Effector CD8-positive, alpha-beta T cell (primary cell): ENCODE measurements at places on chromosomes 13 and 19.

DNA sequence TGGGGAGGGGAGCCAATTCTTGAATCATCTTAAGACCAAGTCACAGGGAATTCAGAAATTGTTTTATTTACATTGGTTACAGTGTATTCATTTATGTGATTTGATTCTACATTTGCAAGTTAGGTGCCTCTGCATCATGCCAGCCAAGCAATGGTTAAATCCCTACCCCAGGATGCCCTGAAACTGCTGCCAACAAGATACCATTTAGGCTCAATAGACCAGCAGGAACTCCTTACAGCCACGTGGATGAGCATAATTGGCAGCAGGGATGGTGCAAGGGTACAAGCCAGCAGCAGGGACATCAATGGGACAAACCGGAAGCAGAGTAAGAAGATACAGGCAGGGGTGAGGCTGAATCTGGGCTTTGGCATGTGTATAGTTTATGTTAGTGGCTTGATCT, 72.4 kb upstream of the NBEA start:
- no peak for DNase-seq

DNA sequence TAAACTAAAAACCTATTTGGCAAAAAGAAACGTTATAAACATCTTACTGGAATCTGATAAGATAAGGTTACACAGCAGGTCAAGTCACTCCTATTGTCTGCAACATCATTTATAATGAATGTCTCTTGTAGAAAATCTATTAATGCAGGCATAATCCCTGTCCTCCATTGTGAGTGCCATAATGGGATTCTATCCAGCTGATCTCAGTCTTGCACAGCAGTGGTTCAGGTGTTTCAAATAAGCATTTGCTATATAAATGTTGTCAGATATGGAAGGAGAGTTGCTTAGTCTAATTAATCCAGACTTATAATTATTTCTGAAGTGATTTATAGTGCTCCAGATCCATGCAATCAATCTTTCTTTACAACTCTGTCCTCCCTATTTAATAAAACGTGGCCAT, 186.5 kb upstream of the ATXN8OS start:
- DNase-seq: no peak

DNA sequence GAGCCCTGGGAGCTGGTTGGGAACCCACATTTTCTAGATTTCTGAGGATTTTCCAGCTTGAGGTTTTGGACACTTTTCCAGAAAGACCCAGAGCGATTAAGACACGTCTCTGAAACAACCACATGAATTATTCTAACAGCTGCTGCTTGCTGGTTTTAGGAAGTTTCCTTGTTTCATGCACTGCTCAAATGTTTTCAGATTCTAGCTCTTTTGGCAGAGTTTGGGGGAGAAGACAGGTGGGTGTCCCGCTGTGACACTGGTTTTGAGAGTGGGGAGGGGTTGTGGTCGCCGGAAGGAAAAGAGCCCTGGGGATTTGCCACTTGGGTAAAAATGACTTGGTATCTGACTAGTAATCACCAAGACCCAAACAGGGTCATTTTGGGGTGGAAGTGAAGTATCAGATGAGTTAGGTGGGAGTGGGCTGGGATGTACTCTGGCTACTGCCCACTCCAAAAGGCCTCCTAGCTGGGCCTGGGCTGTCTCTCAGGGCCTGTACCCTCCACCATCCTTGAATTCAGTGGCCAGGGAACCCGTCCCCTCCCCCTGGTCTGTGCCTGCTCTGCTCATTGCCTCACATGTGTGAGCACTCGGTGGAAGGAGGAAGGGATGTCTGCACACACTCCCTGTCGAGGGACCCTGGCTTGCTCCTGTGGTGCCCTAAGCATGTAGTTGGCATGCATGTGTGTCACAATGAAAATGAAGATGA, 13.2 kb downstream of the GATAD2A start:
- no peak for DNase-seq

- no peak for DNase-seq
Measured at GRCh38 chr13:43785261-43785649, 1.5 kb downstream of the ENOX1 start.

DNA sequence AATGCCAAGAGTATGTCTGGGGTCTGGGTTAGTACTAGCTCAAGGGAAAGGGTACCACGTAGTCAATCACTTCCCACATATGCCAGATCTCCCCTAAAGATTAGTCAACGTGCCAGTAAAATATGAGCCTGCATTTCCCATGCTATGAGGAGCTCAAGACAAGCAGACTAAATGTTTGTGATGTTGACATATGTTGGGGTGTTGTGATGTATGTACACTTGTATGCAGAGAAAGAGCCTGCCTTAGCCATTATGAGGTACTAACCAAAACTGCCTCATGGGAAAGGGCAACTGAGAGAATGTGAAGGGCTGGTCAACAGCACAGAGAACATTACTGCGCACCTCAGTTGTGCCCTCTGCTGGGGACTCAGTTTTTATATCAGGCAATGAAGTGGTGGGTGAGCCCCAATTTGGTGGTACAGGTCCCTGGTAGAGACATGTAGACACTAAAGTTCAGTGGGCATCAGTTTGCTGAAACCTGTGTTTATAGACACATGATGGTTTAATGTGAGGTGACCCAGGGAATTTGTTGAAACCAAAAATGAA, 287.0 kb downstream of the DCT start:
- DNase-seq: no peak

- no peak for DNase-seq
Measured at GRCh38 chr13:73336773-73337172, 278.0 kb downstream of the KLF5 start.

DNA sequence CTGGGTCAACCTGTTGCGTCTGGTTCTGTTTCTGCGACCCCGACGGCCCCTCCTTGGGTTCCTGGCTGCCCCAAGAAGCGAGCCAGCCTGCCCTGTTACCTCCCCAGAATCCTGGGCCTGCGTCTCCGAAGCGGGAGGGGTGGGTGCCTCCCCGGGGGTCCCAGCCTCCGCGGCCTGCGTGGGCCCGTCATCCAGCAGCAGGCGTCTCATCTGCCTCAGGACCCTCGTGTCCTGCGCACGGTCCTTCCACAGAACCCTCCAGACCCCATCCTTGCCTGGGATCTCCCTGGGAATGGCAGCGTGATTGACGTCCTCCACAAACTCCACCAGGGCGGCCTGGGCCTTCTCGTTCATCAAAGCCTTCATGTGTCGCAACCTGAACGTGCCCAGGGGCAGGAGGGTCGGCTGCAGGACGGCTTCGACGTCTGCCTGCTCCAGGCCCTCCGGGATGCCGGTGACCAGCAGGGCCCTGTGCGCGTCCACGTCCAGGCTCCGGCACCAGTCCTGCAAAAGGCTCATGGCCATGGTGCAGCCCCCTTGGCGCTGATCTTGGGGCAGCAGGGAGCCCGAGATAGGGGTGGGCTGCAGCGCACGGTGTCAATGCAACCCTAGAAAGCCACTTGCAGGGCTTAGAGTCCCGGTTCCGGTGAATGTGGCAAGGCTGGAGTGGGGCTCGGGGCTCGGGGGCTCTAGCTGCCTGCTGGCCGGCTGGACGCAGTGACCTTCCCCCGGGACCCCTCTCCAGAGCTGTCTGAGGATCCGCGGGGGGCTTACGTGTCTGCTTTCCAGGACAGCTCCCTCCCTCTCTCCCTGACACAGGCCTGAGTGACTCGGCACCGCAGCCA, 504 bp downstream of the PNMA8B start:
- DNase-seq: no peak

DNA sequence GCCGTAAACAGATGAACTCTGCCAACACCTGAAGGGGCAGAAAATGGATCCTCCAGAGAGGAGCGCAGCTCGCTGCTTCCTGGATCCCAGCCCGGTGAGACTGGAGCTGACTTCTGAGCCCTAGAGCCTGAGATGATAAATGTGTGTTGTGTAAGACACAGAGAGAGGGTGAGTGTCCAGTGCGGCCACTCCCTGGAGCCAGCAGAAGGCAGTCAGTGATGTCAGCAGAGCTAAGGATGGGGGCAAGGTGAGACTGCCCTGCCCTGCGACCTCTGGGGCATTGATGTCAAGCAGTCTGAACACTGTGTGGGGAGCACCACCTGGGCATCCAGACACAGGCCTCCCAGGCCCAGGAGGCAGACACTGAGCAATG, 9.7 kb upstream of the SLC35E1 start:
- DNase-seq: no peak

- DNase-seq: no peak
Measured at GRCh38 chr19:17832443-17833208, 11.3 kb upstream of the INSL3 start.

DNA sequence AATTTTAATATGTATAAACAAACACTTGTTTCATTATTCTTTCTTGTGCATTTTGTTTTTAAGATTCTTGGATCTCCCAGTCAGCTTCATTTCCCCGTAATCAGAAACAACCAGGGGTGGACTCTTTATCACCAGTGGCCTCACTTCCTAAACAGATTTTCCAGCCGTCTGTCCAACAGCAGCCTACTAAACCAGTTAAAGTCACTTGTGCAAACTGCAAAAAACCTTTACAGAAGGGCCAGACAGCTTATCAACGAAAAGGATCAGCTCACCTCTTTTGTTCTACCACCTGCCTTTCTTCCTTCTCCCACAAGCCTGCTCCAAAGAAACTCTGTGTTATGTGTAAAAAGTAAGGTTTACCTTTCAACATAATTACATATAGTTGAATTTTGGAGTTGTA, 44.3 kb downstream of the ZMYM2 start:
- no peak for DNase-seq

GRCh38 chr13:46039411-46040182, 12.9 kb downstream of the ZC3H13 start:
- no peak for DNase-seq

DNA sequence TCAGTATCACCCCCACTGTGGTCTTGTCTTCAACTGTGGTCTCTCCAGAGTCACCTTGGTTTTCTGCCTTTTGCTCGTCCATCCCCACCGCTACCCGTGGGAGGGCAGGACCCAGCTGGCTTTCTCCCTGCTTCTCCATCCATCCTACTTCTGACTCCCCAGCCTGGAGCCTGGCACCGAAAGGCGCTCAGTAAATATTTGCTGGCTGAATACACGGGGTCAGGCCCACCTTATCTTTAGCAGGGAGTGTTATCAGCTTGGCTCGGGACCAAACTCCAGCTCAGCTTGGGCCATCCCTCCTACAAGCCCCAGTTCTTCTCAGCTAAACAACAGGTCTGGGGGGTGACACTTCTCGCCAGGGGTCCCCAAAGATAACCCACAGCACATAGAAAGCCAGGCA, 62.0 kb upstream of the KLF2 start:
- no peak for DNase-seq

GRCh38 chr13:65499256-65499655, 1730.9 kb downstream of the PCDH9 start:
- no peak for DNase-seq

GRCh38 chr13:78215458-78216108, 297.0 kb upstream of the EDNRB start:
- no peak for DNase-seq

DNA sequence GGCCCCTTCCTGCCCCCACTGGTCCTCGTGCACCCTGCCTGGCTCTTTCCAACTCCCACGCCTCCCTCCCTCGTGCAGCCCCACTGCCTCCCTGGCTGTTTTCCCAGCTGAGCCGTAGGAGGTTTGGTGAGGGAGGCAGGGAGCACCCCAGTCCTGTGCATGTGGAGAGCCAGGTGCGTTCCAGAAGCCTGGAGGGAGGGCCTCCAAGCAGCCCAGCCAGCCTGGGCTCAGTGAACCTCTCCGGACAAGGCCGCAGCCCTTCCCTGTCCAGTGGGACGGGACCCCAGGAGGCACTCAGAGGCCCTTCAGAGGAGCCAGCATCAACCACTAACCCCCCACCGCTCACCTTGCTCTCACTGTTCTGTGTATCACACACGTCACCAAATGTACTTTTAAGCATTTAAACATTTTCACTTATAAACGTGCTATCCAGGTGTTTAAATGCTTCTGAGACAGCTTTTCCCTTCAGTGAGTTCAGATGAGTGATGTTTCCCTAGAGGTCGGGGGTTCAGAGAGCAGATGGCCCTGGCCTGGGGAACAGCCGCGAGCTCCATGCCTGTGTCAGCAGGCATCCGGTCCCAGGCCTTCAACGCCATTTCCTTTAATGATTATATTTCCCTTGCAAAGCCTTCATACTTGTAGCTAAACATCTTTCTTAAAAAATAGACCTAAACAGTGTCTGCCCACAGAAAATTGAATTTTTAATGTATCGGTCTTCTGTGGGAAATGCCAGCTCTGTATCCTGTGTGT, 122.6 kb downstream of the ATP11A start:
- no peak for DNase-seq

DNA sequence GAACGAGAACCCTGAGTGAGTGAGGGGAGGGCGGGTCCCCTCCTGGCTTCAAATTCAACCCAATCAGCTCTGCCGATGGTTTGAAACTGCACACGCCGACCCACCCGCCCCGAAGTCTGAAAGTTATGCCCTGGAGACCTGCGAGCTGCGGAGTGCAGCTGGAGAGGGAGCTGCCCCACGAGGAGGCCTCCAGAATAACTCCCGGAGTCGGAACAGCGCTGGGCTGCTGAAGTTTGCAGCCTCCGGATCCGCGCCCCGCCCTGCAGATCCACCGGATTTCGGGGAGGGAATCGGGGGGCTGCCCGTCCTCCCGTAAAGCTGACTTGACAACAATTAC, 7.0 kb downstream of the POU4F1 start:
- no peak for DNase-seq

DNA sequence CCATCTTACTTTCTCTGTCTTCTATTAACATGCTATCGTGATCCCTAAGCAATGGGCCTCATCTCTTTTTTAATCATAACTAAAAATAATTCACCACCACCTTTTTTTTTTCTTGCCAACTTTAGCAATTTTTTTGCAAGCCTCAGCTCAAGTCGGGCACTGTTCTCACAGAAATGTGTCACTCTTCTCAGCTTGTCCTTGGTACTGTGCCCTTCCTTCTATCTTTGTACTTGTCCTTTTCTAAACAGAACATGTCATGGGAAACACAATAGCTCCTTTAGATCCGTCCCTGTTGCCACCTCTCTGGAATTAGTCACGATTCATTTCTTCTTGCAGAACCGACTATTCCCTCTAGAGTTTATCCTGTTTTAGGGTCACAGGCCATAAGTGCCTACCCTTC, 10.3 kb downstream of the SERP2 start:
- DNase-seq: no peak

DNA sequence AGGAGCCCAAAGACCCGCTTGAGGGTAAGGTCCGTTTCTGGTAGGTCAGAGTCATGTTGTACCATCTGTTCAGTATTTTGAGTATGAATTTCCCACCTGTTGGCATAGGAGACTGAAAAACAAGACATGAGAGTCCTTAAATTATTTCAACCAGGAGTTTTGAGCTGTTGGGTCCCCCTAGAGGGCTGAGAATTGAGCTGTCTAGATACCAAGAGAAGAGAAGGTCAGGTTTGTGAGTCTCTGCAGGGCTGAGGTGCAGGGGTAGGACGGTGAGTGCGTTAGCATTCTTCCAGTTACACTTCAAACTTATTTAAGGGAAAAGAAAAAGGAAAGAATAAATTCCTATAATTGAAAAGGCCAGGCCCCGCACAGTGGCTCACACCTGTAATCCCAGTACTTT, 5.0 kb downstream of the CBLC start:
- DNase-seq: no peak
